ENCODE measurements at places on chromosomes 3 and 15.

DNA sequence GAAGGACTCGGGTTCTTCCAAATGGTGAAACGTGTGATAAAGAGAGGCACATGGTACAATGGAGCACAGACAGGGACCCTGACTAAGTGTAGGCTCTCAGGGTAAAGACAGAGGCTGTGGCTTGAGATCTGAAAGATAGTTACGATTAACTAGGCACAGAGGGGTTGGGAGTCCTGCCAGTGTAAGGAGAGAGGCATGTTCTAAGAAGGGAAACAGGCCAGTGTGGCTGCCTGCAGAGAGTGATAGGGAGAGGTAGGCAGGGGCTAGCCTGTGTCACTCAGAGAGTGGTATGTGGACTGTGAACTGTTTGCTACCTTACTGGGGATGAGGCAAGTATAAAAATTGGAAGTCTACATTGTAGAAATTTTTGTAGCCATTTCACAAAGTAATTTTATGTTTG, 109.5 kb downstream of the PEX5L start:
- no peak for DNase-seq

- peak; percentile 47 for DNase-seq
These were observed 132.2 kb downstream of the KLF13 start for GRCh38 chr15:31458596-31459399.

DNA sequence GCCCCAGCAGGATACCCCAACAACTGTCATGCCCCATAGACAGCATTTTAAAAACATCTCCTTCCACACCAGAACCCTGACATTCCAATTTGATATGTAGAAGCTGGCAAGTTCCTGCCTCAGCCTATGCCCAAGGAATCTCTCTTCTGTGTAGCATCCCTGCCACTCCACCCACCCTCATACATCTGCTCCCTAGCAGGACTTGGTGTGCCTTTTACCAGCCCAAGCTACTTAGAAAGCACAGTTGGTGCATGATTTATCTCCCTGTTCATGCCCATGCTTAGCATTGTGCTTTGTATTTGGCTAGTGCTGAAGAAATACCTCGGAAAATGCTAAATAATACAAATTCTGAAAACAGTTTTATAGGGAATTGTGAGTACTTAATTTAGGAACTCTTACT, 236.9 kb upstream of the HES1 start:
- no peak for DNase-seq

DNA sequence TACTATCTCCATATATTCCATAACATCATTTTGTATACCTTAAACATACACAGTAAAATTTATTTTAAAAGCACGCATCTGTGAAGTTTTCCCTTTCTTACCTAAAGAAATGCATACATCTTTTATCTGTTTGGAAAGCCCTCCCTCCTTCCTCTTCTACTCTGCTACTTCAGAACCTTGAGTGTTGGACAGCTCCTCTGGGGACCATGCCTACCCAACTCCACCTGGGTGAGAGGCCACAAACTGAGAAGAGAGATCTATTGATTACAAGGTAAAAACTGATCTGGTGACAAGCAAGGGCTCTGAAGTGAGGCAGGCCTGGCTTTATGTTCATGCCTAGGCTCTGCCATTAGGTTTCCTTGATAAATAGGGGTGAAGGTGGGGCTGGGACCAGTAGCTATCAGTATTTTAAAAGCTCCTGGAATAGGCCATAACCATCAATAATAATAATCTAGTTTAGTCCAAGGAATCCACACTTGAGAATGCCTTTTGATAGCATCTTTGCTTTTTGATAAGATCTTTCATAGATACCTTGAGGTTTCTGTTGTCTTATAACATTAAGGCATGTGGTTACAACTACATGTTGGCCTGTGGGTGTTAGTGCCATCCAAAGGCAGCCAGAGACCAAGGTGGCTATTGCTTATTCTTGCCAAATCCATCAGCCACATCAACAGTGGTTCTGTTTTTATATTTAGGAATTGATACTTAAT, 148.8 kb downstream of the KCNMB2 start:
- DNase-seq = no peak

DNA sequence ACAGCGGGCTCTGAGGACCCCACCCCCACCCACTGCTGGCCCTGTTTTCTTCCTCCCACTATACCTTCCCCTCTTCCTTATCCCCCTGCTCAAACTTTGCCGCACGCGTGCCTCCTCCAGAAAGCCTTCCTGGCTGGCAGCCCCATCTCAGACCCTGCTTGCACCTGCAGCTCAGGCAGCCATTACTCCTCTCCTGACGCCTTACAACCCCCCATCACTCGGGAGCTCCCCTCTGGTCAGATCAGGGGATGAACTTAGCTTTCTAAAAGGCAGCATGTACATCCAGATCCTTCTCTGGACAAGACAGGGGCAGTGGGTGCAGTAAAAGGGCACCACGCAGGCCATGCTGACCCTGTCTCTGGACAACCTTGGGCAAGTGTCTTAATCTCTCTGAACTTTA, 94.5 kb downstream of the SEC22A start:
- DNase-seq = no peak

GRCh38 chr3:12611117-12611516, 52.8 kb downstream of the RAF1 start:
- no peak for DNase-seq

DNA sequence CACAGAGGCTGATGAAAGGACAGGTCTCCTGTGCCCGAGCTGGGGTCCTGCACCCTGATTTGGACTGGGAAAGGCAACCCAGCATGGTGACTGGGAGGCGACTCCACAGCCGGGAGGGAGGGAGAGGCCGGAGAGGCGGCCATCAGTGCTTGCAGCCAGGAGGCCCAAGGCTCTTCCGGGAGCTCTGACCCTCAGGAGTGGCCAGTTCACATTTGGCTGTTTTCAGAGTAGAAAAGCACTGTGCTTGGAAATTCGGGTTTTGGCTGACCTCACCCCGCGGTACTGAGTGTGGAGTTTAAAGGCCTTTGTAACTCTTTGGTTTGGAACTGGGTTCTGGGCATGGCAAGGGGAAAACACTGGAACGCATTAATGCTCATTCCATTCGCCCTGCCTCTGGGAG, 31.9 kb downstream of the SMAD6 start:
- no peak for DNase-seq

- DNase-seq = no peak
These were observed 593 bp downstream of the CIAO2A start for GRCh38 chr15:64092864-64093626.

Measured in lower leg skin (tissue), 4 donors.